ENCODE measurements at places on chromosomes 16 and 17.

GRCh38 chr17:70074236-70074830 is 692 bp upstream of the KCNJ16 start:
- no peak for DNase-seq

GRCh38 chr17:8359769-8360168 is 16.7 kb downstream of the KRABD2 start:
- DNase-seq, result no peak

- DNase-seq, result no peak
These were observed 240.3 kb downstream of the RBFOX3 start for GRCh38 chr17:79370594-79370993.

- DNase-seq, result no peak
These were observed 8.2 kb upstream of the CIITA start for GRCh38 chr16:10868596-10869469.

DNA sequence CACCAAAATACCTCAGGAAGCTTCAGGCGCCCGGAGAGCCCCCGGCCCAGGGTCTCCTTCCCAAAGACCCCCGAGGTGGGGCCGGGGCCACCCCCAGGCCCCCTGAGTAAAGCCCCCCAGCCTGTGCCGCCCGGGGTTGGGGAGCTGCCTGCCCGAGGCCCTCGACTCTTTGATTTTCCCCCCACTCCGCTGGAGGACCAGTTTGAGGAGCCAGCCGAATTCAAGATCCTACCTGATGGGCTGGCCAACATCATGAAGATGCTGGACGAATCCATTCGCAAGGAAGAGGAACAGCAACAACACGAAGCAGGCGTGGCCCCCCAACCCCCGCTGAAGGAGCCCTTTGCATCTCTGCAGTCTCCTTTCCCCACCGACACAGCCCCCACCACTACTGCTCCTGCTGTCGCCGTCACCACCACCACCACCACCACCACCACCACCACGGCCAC is 6.7 kb upstream of the TMEM88 start:
- DNase-seq, result no peak

DNA sequence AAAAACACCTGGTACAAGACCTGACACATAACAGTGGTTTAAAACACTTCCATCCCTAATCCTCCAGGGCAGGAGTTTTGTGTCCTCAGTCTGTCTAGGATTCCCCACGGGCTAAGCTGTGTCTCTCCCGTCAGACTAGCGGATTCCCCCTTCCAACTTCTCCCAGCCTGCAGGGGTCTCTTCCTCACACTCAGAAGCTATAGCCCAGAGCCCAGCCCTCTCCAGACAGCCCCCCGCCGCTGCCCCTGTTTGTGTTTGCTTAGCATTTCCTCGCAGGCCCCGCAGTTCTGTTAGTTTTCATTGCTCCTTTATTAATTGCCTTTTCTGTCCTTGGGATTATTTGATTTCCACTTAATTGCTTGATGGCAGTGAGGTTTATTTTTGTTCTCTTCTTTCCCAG is 91.2 kb downstream of the TMEM132E start:
- DNase-seq, result no peak

DNA sequence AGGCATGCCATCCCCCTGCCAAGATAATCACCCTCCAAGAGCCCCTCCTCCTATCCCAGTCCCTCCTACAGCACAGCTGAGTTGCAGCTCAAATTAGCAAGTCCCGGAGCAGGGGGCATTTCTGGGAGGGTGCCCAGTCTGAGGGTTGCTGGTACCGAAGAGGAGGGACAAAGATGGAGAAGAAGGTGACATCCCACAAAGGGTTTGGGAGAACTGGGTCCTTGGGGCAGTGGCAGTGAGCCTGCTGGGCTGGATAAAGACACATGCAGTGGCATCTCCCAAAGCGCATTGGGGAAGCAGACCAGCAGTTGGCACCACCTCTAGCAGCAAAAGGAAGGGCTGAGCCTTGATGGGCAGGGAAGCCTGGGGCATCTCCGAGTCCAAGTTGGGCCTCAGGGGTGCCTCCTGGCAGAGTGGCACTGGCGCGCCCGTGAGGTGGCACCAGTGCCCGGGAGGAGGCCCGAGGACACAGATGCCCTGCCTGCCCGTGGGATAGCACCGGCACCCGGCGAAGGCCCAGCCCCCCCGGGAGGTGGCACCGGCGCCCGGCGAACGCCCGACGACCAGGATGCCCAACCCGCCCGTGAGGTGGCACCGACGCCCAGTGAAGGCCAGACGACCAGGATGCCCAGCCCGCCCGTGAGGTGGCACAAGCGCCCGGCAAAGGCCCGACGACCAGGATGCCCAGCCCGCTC is 622 bp downstream of the TOM1L2 start:
- peak; percentile 14 for DNase-seq

DNA sequence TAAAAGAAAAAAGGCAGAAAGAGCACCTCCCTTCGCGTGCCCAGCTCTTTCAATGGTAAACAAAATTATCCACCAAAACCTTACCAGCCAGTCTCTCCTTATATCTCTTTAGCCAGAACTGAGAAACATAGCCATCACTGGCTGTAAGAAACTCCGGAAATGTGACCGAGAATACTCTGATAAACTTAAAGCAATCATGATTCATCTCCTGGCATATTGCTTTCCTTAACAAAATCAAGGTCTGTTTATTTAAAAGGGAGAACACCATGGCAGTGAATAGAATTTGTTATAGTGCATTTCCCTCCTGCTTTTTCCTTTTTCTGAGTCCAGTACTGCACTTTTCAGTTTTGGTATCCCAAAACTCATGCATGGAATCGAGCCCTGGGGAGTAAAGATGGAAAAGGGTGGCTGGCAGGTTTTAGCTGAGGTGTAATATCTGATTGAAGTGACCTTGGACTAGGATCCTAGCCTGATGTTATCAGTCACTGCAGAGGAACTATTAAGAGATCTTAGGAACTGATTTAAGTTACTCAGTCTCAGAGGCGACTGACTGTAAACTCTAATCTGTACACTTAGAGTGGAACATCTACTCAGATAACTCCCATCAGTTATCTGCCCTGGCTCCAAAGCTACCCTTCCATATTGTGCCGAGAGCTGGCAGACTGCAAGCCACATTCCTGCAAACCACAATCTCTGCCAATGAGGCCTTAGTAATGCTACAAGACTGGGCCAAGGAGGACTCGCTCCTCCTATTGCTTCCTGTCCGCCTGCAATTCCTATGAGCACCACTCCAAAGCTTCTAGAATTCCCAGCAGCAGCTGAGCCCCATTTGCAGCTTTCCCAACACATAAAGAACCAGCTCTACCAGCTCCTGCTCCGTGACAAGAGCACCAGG is 7.4 kb upstream of the COX10 start:
- DNase-seq, result no peak

GRCh38 chr16:88992351-88993165 is 15.6 kb upstream of the CBFA2T3 start:
- DNase-seq, result no peak

DNA sequence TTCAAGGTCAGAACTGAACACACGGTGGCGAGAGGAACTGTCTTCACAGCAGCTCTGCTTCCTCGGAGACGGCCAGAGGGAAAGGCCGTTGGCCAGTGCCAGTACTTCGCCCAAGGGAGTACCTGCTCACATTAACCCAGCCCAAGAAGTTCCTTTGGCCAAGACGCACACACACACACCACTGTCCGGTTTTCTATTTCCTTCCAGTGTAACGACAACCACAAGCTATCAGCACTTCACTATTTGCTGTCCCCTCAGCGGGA is 744 bp upstream of the GGNBP2 start:
- DNase-seq, result peak; percentile 17

DNA sequence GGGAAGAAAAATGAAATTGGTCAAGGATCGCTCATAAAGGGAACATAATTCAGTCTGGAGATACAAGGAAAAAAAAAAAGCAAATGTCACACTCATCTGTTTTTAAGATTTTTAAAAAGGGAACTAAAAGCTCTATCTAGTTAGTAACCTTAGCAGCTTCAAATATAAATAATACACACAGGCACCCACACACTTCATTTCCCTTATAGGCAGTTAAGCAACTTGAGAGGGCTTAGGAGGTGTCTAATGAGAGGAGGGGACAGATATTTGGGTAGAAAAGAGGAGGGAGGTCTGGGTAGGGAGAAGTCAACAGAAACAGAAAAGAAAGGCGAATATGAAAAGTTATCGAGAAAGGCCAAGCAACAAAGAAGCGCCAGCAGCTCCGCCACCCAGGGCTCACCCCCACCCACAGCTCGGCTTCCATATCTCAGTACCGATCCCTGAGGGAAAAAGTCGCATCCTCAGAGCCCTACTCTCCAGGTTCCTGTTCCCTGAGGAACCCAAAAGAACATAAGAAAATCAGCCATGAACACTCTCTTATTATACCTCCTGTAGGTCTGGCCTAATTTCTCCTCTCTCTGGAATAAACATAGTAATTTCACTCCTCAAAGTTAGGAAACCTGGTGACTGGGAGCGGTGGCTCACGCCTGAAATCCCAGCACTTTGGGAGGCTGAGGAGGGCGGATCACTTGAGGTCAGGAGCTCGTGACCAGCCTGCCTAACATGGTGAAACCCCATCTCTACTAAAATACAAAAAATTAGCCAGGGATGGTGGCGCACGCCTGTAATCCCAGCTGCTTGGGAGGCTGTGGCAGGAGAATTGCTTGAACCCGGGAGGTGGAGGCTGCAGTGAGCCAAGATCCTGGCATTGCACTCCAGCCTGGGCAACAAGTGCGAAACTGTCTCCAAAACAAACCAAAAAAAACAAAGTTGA is 69.6 kb upstream of the RCVRN start:
- no peak for DNase-seq

DNA sequence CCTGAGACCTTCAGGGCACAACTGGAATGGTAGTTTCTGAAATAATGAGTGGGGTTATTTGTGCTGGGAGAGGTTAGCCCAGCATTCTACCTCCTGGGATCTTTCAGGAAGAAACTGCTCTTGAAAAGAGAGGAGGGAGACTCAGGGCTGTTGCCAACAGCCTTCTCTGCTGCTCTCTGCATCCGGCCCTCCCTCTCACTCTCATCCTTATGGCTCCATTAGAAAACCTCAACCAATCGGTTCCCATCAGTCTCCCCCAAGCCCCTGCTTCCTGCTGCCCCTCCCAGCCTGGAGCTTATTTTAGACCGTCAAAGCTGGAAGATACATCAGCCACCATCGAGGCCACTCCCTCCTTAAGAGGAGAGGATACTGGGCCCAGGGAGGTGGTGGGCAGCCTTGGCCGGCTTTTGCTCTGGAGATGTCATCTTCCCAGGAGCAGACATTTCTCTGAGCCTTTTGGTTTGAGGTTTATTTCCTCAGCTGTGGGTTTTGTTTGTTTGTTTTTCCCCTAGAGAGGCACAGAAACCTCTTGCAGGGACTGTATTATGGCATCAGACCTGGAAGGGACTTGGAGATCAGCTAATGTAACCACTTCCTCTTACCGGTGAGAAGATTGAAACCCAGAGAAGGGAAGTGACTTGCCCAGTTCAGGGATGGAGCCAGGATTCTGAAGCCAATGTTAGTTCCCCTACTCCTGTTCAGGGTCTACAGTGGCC is 2.7 kb downstream of the MPRIP start:
- DNase-seq, result no peak

- DNase-seq, result no peak
These were observed 10.0 kb downstream of the BCAR1 start for GRCh38 chr16:75241412-75241811.

All from CD4-positive, alpha-beta T cell treated with Interleukin-6 at 100 ng/mL for 8 hours (primary cell).